SJSA1 (cell line): ENCODE measurements at places on chromosomes 11 and 22. TPM values are rescaled to one million over a fixed set of nuclear protein-coding genes. Genes with fewer than 3 reads are reported as not detected.

DNA sequence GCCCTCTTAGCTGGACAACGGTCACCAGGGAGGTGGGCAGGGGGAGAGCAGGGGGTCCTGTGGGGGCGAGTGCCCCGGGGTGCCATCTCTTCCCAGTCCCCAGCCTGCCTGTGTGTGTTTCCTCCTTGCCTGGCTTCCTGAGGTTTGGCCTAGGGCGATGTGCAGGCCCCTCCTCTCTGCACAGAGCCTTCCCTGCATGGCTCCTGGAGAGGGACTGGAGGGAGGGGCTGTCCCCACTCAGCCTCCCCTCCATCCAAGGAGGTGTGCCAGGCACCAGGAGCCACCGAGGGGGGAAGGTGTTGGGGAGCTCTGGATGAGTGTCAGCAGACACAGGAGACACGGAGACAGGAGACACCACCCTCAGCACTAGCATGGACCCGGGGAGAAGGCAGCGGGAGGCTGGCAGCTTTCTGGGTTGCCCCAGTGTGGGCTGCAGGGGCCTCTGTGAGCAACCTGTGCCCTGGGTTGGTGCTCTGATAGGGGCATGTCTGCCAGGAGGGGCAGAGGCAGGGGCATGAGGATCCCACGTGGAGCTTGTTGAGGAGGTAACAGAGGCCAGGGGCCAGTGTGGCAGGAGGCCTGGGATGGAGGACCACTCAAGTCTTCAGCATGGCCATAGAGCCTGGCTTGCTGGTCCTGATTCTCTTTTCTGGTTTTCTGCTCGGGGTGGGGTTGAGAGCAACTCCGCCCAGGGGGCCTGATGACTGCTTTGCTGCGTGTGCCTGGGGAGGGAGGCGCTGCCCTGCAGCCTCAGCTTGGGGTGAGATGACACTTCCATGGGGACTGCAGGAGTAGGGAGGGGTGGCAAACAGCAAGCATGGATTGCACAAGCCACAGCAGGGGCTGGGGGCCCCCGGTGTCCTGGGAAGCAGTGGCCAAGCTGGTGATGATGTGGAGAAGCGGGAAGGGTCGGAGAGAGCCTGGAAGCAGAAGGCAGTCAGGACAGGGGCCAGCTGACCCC is 78.8 kb downstream of the ST3GAL4 start:
- H3K27me3 ChIP-seq = no peaks in the 10 kb centered on the region
- H3K4me1 ChIP-seq = peaks cover 16% of the 10 kb centered on the region
- no peak for DNase-seq
- no peaks in the 10 kb centered on the region for H3K36me3 ChIP-seq
- H3K27ac ChIP-seq = no peak overlapping the region

- H3K4me3 ChIP-seq = no peak overlapping the region
- H3K27me3 ChIP-seq = peaks cover 8% of the 10 kb centered on the region; the same call in 1 of the 2 replicates
- no peak for DNase-seq
- H3K4me1 ChIP-seq = no peaks in the 10 kb centered on the region; the same call in 1 of the 2 replicates
- H3K36me3 ChIP-seq = no peaks in the 10 kb centered on the region
- H3K27ac ChIP-seq = no peak overlapping the region
These were observed 87.7 kb upstream of the RTL6 start for GRCh38 chr22:44585559-44586350.

Gene RTN4RL2
- total RNA-seq = not detected in 2 replicates

Gene ANO9
- total RNA-seq = not detected in 2 replicates

Gene TLCD5
- 2.6 and 4.6 TPM in 2 replicates for total RNA-seq

DNA sequence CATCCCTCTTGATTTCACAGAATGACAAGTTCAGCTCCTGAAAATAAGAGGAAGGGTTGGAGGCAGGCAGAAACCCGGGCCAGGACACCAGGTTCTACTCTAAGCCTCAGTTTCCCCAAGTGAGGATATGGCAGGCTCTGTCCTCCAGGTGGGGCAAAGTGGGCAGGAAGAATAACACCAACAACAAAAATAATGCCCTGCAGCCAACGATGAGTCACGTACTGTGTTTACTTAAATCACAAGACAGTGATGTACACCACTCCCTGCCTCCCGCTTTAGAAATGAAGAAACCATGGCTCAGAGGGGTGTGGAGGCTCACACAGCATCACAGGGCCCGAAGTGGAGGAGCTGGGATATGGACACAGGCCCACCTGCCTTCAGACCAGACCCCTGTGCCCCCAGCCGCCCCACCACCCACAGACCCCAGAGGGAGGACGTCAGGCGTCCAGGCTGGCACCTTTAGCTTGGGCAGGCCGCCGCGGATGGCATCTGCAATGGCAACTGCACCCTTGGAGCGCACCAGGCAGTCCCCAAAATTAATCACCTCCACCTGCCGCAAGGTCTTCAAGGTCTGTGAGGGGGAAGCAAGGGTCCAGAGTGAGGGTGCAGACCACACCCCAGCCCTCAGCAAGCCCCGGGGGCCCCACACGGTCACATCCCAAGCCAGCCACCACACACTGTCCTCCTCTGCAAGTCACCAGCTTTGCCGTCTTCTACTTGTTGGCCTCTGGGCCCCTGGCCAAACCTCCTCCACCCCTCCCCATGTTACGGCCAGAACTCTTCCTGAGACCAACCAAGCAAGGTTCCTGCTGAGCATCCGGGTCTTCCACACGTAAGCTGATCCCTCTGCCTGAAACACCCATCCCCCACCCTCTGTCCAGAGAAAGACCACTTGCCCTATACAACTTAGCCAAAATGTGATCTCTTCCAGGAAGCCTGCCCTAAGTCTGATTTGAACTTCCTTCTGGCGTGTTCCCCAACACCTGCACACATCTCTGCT is 15.8 kb upstream of the CHADL start:
- H3K4me3 ChIP-seq = no peak overlapping the region
- H3K27ac ChIP-seq = no peak overlapping the region
- H3K36me3 ChIP-seq = peaks cover 99% of the 10 kb centered on the region
- no peaks in the 10 kb centered on the region for H3K27me3 ChIP-seq

Gene EMID1
- 45.6 and 78.9 TPM in 2 replicates for total RNA-seq

DNA sequence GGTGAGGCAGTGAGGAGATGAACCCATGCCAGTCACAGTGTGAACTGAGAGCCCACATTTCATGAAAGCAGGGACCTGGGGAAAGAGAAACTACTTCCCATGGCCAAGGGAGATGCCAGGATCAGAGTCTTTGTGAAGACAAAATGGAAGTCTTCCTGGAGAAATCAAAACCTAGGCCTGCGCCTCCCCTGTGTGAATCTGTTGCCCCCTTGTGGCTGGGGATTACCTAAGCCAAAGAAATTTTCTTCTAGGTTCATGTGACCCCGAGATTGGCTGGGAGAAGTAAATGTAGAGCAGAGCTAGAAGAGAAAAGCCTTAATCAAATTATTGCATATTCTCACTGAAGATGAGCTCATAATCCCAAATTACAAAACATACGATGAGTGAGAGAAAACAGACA is 1075.3 kb downstream of the TBC1D22A start:
- no peaks in the 10 kb centered on the region for H3K27me3 ChIP-seq
- H3K27ac ChIP-seq = no peak overlapping the region
- H3K4me1 ChIP-seq = peaks cover 26% of the 10 kb centered on the region
- H3K4me3 ChIP-seq = no peak overlapping the region

Gene MTCH2
- 108 and 130 TPM in 2 replicates for total RNA-seq

- DNase-seq = no peak
- H3K4me3 ChIP-seq = no peak overlapping the region
- no peak overlapping the region for H3K27ac ChIP-seq
- H3K27me3 ChIP-seq = no peaks in the 10 kb centered on the region
- H3K36me3 ChIP-seq = peaks cover 9% of the 10 kb centered on the region
- peaks cover 17% of the 10 kb centered on the region for H3K4me1 ChIP-seq
These were observed 1.9 kb downstream of the TST start for GRCh38 chr22:37017356-37017755.

GRCh38 chr11:17772704-17773600 is 38.4 kb downstream of the KCNC1 start:
- H3K4me1 ChIP-seq = no peaks in the 10 kb centered on the region
- no peak overlapping the region for H3K4me3 ChIP-seq
- no peak for DNase-seq
- H3K27ac ChIP-seq = no peak overlapping the region
- peaks cover 22% of the 10 kb centered on the region; the same call in 1 of the 2 replicates for H3K27me3 ChIP-seq
- H3K36me3 ChIP-seq = no peaks in the 10 kb centered on the region

GRCh38 chr22:48031589-48031988 is 1269.1 kb downstream of the TBC1D22A start:
- no peak overlapping the region for H3K4me3 ChIP-seq
- H3K36me3 ChIP-seq = no peaks in the 10 kb centered on the region
- no peaks in the 10 kb centered on the region for H3K4me1 ChIP-seq
- H3K27ac ChIP-seq = no peak overlapping the region
- peaks cover 12% of the 10 kb centered on the region for H3K27me3 ChIP-seq

GRCh38 chr11:80424012-80424695 is 983.3 kb upstream of the TENM4 start:
- H3K4me1 ChIP-seq = no peaks in the 10 kb centered on the region
- no peak for DNase-seq
- no peak overlapping the region for H3K27ac ChIP-seq
- no peaks in the 10 kb centered on the region for H3K36me3 ChIP-seq
- no peak overlapping the region for H3K4me3 ChIP-seq

DNA sequence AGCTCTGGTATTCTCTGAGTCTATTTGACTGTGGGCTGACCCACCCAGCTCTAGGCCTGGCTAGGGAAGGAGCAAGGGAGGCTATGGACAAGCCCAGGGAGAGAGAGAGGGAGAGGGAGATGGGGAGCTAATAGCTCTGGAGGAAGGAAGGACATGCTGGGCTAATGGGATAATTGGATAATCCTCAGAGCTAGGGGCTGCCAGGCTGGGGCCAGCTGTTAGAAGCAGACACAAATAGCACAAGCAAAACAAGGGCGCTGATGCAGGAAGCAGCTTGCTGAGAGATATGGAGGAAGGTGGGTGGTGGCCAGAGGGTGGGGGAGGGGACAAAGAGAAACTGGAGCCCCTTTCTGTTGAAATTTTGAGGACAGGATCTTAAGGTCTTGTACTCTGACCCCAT is 23.2 kb downstream of the ADORA2A start:
- DNase-seq = no peak
- H3K27me3 ChIP-seq = no peaks in the 10 kb centered on the region
- no peak overlapping the region for H3K27ac ChIP-seq
- H3K36me3 ChIP-seq = no peaks in the 10 kb centered on the region
